T-helper 9 cell (primary cell): ENCODE measurements at places on chromosomes 6 and 20.

GRCh38 chr6:82381278-82381677 is 17.7 kb downstream of the TPBG start:
- no peak for DNase-seq

GRCh38 chr6:113936093-113936934 is 34.6 kb downstream of the HDAC2 start:
- DNase-seq: no peak

DNA sequence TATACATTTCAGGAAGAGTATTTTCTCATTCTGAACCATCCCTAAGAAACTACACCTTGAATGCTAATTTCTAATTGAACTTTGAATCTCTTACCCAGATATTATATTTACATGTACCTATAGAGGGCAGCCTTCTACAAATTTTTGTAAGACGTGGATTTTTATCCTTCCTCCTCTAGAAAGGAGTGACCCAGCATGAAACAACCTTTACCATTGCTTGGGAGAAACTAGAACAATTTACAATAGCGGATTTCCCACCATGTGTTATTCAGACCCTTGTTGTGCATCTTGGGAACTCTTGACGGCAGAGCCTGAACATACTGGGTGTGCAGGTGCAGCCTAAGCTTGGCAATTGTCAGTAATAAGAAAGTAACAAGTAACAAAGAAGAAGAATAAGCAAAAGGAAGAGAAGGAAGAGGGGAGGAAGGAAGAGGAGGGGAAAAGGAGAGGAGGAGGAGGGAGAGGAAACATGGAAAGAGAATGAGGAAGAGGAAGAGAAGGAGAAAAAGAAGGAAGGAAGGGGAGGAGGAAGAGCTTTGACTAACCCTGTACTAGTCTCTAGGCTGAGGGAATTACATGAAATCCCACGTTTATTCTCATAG is 10.8 kb upstream of the TAAR1 start:
- no peak for DNase-seq

DNA sequence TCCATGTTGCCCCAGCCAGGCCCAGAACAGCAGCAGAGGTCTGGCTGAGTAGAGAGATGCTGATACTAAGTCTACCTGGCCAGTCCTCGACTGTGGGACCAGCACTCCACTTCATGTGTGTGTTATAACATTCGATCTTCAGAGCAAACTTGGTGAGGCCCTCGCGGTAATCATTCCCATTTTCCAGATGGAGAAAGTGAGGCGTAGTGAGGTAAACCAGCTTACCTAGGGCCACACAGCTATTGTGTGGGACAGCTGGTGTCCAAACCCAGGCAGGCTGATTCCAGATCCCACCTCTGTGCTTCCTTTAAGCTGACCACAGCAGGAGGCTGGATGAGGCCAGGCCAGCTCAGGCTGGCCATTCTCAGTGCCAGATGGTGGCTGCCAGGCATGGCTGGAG is 47.7 kb upstream of the SLC32A1 start:
- DNase-seq: no peak

- no peak for DNase-seq
Measured at GRCh38 chr6:84150705-84151104, 76.7 kb downstream of the CEP162 start.

- DNase-seq: no peak
Measured at GRCh38 chr6:157627195-157627966, 195.7 kb upstream of the SNX9 start.

GRCh38 chr6:3410385-3411360 is 46.2 kb downstream of the SLC22A23 start:
- DNase-seq: peak; percentile 58

- no peak for DNase-seq
Measured at GRCh38 chr6:30922447-30922852, 8.4 kb downstream of the VARS2 start.

GRCh38 chr6:9208966-9209365 is 773.6 kb upstream of the SLC35B3 start:
- DNase-seq: no peak

GRCh38 chr20:19786311-19786710 is 28.3 kb downstream of the RIN2 start:
- DNase-seq: no peak

- peak; percentile 83 for DNase-seq
Measured at GRCh38 chr20:57392512-57393271, 1.5 kb downstream of the RBM38 start.

DNA sequence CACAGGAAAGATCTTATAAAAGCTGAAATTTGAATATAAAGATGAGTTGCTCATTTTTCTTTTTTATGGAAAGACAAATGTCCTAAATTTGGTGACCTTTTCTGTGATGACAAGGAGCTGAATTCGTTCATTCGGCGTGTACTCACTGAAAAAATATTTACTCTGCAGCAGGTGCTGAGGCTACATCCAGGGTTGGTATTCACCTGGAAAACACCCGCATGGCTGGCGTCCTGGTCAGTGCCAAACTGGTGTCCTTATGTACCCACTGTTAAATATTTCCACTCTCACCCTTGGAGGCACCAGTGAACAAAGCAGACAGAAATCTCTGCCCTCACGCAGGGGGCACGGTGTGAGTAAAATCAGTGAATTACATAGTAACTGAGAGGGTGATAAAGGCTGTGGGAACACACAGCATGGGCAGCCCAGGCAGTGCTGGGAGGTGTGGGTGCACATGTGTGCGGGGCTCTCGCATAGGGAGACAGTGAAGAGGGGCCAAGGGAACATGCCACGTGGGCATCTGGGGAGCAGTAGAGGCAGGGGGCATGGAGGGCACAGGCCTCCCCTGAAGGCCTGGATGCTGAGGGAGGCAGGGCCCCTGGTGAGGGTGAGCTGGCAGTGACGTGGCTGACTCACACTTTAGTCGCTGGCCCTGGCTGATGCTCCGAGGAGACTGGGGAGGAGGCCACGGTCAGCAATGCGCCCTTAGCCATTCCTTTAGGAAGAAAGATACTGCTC is 89.7 kb downstream of the INSM1 start:
- no peak for DNase-seq

DNA sequence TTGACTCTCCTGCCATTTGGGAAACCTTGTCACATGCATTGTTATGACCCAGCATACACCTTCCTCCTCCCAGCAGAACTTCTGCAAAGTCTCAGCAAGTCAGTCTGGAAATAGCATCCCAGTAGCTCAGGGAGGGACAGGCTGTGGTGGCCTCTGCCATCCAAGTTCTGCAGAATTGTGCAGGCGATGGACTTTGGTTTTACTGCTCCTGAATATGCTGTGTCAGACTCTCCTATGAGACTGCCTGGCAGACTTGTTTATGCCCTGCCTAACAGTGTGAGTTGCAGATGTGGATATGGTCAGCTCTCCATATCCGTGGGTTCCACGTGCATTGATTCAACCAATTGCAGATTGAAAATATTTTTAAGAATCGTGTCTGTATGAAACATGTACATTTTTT is 52.8 kb downstream of the SNRNP48 start:
- DNase-seq: no peak

GRCh38 chr6:73314577-73315492 is 39.2 kb downstream of the DPPA5 start:
- DNase-seq: no peak

- DNase-seq: no peak
Measured at GRCh38 chr6:149012040-149012545, 265.3 kb downstream of the UST start.

- no peak for DNase-seq
Measured at GRCh38 chr20:53898556-53898931, 171.8 kb downstream of the BCAS1 start.

- no peak for DNase-seq
Measured at GRCh38 chr20:56711018-56711417, 81.9 kb downstream of the TFAP2C start.

GRCh38 chr6:134951494-134952263 is 1.8 kb upstream of the ALDH8A1 start:
- DNase-seq: no peak

GRCh38 chr6:19638931-19639330 is 198.2 kb upstream of the ID4 start:
- DNase-seq: no peak

DNA sequence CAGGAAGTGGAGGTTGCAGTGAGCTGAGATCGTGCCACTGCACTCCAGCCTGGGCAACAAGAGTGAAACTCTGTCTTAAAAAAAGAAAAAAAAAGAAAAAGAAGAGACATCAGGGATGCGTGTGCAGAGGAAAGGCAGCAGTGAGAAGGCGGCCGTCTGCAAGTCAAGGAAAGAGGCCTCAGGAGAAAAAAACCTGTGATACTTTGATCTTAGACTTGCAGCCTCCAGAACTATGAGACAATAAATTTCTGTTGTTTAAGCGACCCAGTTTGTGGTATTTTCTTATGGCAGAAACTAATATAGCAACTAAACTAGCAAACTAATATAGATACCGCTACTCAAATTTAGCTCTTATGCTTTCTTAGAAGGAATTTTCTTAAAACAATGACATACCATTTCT is 36.1 kb downstream of the FGD2 start:
- DNase-seq: no peak

DNA sequence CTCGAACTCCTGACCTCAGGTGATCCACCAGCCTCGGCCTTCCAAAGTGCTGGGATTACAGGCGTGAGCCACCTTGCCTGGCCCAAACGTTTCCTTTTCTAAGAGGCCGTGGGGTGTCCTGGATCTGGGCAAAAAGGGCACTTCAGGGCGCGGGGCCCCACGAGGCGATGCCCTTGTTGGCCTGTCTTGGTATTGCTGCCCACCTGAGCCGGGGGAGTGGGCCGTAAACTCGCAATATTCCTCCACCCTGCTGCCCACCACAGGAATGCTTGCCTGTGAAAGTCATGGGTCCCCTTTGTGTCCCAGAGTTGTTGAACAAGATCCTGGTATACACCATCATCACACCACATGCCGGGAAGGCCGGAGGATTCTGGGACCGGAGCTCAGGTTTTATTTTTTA is 49.0 kb downstream of the SSR1 start:
- DNase-seq: no peak

DNA sequence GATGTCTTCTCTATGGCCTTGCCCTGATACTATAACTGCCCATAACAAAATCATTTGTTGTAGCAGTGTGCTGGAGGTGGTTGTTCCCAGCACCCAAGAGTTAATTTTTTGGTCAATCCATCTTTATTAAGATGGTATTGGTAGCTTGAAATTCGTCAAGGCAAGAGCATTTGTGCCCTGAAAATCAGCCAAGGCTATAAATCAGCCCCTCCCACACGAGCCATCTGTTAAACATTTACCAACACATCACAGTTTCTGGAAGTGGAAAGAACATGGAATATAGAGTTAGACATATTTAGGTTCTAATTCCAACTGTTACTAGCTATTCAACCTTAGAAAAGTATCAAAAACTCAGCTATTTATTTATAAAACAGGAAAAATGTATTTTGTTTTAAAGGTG is 888.4 kb upstream of the GJE1 start:
- no peak for DNase-seq

- DNase-seq: no peak
Measured at GRCh38 chr6:82195619-82196018, 51.9 kb downstream of the IBTK start.

GRCh38 chr20:62493253-62493885 is 17.6 kb upstream of the GATA5 start:
- no peak for DNase-seq

- no peak for DNase-seq
Measured at GRCh38 chr20:63657260-63657936, 714 bp upstream of the RTEL1 start.

DNA sequence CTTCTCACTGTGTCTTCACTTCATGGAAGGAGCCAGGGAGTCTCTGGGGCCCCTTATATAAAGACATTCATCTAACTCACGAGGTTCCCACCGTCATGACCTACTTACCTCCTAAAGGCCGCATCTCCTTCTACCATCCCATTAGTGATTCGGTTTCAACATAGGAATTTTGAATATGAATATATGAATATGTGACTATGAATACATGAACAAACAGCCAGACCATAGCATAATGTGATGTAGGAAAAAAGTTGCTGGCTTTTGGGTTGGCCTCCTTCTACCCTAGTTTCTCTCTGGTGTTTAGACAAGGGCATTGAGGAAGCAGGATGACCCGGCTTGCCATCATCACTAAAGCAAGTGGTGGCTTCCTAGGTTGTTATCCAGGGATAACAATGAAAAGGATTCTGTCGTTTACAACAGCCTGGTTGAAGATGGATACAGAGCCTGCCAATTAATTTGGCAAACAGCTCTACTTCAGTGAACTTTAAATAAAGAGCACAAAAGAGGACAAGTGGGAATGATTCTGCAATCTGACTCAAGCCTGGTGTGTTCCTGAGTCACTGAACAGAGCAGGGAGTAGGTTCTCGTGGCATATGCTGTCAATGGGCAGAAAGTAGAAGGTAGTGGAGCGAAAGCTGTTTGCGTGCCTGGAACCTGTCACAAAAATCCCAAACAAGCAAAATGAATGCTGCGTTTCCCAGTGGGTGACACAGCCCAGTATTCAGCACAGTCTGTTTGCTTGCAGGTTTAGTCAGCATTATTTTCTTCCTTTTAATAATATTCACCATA is 44.0 kb upstream of the DOK5 start:
- no peak for DNase-seq

GRCh38 chr6:166955865-166956443 is 396 bp downstream of the RNASET2 start:
- DNase-seq: no peak

- DNase-seq: no peak
Measured at GRCh38 chr6:27128311-27129094, 119.0 kb upstream of the PRSS16 start.

DNA sequence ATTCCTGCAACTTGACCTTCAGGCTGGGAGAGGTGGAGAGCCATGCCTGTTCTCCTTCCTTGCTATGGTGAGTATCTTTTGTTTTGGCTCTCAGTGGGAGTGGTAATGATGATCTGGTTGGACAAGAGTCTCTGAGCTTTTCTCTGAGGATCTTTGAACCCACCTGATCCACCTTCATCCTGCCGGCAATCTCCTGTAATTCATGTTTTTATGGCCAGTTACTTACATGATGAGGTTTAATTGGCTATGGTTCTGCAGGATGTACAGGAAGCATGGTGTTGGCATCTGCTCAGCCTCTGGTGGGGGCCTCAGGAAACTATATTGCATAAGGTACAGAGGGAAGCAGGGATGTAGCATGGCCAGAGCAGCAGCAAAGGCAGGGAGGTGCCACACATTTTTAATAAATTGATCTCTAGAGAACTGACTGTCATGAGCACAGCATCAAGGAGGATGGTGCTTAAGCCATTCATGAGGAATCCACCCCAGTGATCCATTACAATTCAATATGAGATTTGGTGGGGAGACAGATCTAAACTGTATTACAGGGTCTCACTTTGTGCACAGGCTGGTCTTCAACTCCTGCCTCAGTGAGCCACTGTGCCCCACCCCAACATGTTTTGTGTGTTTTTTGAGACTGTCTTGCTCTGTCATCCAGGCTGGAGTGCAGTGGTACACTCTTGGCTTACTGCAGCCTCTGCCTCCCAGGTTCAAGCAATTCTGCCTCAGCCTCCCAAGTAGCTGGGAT is 10.0 kb downstream of the HSPA1B start:
- no peak for DNase-seq

DNA sequence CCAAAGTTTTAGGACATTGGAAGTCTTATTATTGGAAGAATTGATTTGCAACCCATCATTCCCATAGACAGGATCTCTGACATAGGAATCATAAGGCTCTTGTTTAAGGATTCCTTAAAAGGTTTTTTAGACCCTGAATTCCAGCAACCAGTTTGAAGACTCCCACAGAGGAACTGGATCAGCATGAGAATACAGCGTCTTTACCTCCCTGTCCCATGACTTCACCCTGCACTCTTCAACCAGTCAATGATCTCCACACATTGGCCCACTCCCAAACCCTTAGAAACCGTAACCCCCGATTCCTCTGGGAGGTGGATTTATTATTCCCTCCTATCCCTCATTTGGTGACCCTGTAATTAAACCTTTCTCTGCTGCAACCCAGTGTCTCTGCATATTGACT is 150.7 kb upstream of the PLCB4 start:
- DNase-seq: no peak

GRCh38 chr20:19588241-19588640 is 169.8 kb upstream of the RIN2 start:
- DNase-seq: no peak
